ENCODE measurements at places on chromosomes 6 and 20. TPM values are rescaled to one million over a fixed set of nuclear protein-coding genes. Genes with fewer than 3 reads are reported as not detected.

ESR1 gene
- total RNA-seq: 1.0 TPM

PCSK2 gene
- total RNA-seq: not detected

TAGAP gene
- total RNA-seq: not detected

ETV7 gene
- 0.29 TPM for total RNA-seq

PANK2 gene
- total RNA-seq: 67.0 TPM
